ENCODE measurements at places on chromosomes 3 and 15.

DNA sequence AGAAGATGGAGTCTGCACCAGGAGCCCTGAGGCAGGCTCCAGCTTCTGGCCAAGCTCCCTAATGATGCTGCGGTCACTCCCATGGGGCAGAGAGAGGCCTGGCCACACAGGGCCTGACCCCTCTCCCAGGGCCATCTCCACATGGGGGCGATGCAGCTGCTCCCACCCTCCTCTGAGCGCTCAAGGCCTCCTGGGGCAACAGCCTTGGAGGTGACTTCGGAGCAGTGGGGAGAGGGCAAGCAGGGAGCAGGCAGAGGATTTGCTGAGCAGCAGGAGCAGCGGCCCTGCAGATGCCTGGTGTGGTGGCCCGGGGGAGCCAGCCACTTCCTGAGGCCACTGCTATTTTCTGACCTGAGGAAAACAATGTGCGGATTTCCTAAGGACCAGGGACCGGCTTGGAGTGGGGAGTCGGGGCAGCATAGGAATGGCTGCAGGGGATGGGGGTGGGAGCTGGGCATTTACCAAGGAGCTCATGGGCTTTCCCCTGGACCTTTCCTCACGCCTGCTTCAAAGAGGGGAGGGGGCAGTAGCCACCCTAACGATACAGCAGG lies 81.6 kb upstream of the RPL32 start:
- no peak for DNase-seq

DNA sequence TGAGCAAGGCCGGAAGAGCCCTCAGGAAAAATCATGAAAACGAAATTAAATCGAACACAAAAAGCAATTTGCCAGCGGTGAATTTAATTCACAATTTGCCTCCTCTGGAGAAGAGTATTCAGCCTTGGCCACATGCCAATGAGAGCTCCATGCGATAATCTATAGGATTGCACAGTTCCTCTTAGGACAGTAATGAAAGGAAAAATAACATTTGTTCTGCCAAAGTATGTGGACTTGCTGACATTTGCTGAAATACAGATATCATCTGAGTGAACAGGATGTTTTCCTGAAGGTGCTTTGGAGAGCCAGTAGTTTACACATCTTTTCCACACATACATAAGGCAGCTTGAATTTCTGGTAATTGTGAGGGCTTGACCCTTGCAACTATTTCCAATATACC lies 188.6 kb upstream of the PDZRN3 start:
- DNase-seq = peak; percentile 35

- DNase-seq = no peak
Observed at GRCh38 chr3:27677565-27677964, 44.6 kb downstream of the EOMES start.

DNA sequence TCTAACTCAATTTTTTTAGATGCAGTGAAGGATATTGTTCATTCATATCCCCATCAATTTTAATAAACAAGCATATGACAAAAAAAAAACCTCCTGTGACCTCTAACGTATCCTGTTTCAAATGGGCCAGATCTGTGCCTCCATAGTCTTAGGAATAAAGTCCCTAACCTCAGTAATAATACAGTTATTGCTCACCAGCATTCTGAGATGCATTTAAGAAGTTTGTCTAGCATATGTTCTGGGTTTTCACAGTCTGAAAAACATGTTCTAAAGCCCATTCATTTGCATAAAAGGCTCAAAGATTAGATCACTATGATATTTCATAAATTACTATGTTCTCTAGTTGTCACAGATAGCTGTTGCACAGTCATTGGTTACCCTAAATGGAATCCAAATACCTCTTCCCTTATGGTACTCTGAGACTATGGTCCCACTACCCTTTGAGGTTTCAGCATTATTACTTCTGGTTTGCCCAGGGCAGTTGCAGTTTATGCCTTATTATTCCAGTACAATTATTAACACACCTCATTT lies 190.1 kb downstream of the ZIC4 start:
- DNase-seq = no peak

DNA sequence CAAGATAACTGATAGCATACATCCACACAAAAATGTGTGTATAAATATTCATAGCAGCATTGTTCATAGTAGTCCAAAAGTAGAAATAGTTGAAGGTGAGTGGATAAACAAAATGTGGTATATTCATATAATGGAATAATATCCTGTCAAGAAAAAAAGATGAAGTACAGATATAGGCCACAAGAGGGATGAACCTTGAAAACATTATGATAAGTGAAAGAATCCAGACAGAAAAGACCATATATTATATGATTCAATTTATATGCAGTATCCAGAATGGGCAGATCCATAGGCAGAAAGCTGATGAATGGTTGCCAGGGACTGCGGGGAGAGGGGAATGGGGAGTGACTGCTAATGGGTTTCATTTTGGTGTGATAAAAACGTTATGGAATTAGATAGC lies 54.3 kb upstream of the TNIK start:
- no peak for DNase-seq

GRCh38 chr15:50137330-50137761 lies 18.3 kb upstream of the ATP8B4 start:
- no peak for DNase-seq

DNA sequence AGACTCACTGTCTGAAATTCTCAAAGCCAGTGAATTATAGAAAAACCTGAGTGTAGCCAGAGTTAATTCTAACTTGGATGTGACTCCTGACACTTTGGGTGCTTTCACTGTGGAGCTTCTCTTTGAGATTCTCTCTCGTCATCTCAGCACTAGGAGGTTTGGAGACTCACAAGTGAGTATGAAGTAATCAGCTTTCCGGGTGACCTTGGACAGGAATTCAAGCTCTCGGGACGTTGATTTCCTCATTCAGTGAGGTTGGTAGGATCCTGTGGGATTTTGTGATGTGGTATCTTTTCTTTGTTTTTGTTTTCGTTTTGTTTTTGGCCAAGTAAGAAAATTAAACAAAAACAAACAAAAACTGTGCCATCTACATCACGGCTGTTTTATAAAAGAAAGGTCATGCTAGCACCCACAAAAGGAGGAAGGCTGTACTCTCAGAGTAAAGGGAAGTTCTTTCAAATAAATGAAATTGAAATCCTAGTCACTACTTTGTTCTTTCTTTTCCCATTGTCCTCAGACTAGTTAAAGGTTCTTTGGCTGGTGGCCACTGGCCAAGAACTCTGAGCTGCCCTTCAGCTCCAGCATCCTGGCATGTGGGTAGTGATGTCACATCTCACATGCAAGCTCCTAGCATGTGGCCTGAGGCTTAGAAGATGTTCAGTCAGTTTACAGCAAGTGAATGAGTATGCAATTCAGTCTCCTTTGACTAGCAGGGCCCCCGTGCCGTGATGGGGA lies 263.3 kb upstream of the TPM1 start:
- no peak for DNase-seq

DNA sequence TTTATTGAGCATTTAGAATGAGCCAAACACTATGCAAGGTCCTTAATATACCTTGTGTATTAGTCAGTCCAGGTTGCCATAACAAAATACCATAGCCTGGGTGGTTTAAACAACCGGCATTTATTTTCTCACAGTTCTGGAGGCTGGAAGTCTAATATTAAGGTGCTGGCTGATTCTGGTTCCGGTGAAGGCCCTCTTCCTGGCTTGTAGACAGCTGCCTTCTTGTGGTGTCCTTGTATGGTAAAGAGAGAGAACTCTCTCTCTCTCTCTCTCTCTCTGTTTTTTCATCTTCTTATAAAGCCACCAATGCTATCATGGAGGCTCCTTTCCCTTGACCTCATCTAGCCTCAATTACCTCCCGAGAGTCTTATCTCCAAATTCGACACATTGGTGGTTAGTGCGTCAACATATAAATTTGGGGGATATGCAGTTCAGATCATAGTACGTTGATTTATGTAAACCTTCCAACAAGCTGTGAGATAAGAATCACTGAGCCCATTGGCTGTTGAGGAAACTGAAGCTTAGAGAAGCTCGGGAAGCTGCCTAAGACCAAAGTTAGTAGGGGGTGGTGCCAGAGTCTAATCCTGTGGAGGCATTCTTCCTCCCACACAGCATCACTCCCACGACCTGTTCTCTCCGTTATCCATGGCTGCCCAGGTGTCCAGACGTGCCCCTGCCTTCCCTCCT lies 298.0 kb upstream of the PROK2 start:
- DNase-seq = no peak

DNA sequence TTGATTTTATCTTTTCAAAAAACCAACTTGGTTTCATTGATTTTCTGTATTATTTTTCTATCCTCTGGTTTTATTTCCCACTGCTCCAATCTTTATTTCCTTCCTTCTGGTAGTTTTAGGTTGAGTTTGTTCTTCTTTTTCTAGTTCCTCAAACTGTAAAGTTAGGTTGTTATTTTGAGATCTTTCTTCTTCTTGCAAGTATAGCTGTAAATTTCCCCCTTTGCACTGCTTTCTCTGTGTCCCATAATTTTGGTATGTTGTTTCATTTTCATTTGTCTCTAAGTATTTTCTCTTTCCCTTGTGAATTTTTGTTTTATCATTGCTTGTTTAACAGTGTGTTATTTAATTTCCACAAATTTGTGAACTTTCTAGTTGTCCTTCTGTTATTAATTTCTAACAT lies 120.0 kb downstream of the PLD1 start:
- no peak for DNase-seq

- DNase-seq = no peak
Observed at GRCh38 chr3:32841867-32842470, 24.2 kb downstream of the TRIM71 start.

GRCh38 chr3:25856902-25857518 lies 67.1 kb downstream of the OXSM start:
- peak; percentile 9 for DNase-seq

GRCh38 chr3:171838218-171838720 lies 4.9 kb upstream of the TMEM212 start:
- no peak for DNase-seq

DNA sequence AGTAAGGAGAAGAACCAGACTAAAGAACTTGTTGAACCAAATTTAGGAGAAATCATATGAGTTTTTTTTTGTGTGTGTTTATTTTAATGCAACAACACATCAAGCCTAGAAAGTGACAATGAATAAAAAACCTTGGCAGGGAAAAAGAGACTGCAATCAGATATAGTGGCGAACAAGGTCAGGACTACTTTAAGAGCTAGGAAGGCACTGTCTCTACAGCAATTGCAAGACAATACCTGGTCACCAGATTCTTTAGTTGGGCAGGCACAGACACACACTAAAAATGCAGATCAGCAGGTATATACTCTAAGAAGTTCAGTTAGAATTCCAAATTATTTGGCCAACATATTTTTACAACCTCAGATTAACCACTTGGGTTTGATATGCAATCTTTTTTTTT lies 30.8 kb upstream of the GMPPB start:
- DNase-seq = no peak

DNA sequence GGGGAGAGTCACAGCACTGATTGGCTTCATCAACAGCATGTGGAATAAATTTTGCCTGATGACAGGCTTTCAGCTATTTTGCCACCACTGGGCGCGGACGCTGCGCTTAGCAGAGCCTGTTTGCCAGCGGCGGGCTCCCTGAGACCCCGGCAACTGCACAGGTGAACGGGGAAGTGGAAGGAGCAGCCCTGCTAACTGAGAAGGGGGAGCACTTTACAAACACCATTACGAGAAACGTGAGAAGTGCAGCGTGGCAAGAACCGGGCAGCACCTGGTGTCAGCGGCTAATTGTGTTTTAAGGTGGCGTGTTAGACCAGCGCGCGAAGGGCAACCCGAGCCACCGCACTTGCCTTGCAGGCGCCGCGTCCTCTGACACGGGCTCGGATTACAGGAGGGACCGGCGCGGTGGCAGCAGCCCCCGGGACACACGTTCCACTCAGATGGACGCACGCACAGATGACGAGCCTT lies 307.8 kb upstream of the ARRDC4 start:
- DNase-seq = peak; percentile 65

GRCh38 chr3:123653221-123653682 lies 68.4 kb upstream of the HACD2 start:
- peak; percentile 82 for DNase-seq

DNA sequence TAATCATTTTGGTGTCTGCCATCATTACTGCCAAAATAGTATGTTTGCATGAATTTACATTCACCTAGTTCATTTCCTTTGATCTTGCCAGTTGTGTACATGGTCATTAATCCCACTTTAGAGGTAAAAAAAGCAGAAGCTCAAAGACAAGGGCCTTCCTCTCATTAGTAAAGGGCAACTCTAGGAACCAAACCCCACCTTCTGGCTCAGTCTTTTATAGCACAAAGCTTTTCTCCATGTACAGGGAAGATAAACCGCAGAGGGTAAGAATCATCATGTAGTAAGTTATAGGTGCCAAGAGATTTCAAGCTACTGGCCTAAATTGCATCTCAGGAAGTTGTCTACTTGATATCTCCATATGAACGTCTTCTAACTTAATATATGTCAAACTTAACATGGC lies 19.3 kb upstream of the SPG21 start:
- DNase-seq = no peak

- DNase-seq = no peak
Observed at GRCh38 chr15:98522127-98522526, 126.2 kb upstream of the IGF1R start.

DNA sequence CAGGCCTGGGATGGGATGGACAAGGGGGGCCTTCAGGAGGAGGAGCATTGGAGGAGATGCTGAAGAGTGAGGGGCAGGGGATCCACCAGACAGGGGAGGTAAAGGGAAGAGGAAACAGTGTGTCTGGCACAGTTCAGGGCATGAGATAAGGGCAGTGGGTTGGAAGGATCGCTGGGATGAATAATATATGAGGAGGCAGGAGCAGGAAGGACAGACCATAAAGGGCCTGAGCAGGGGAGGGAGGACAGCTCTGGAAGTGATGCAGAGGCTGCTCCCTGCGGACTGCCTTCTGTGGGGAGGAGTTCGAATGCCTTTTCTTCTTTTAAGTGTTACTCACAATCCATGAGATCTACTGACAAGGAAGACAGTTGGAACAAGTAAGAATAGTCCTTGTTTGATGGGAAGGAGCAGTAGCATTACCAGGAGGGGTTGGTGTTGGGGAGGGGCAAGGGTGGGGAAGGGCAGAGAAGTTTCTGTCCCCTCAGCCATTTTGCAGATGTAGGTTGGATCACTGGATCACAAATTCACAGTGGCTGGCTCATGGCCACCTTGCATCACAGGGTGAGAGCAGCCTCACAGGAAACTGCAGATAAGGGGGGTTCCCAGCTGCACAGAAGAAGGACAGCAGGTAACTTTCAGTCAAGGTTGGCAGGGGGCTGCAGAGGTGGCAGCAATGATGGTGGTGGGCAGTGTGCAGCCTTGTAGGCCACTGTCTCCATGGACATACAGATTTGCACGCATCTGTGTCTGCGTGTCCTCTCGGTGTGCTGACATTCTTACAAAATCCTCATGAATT lies 91.9 kb upstream of the SNRPN start:
- no peak for DNase-seq

DNA sequence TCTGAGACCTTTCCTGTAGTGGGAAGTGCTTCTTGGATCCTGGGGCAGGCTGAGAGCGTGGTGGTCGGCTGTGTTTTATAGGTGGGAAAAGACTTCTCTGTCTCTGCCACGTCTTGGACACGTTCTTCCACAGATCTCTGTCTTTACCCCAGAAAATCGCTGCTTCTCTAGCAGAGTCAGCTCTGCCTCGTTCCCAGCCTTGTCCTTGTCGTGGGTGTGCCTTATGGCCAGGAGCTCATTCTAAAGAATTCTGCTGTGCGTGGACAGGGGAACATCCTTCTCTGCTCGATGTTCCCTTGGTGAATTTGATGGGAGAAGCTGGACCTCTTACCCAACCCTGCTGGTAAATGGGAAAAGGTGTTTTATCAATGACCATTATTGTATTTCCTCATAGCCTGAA lies 433.1 kb upstream of the C2CD4B start:
- DNase-seq = no peak
